ENCODE measurements at places on chromosomes 3 and 15.

GRCh38 chr15:93087825-93088199 is 1.2 kb downstream of the RGMA start:
- DNase-seq = peak; percentile 45

- no peak for DNase-seq
Observed at GRCh38 chr3:109362823-109363222, 25.5 kb upstream of the DPPA4 start.

GRCh38 chr15:98421419-98422129 is 226.8 kb upstream of the IGF1R start:
- DNase-seq = peak; percentile 8

DNA sequence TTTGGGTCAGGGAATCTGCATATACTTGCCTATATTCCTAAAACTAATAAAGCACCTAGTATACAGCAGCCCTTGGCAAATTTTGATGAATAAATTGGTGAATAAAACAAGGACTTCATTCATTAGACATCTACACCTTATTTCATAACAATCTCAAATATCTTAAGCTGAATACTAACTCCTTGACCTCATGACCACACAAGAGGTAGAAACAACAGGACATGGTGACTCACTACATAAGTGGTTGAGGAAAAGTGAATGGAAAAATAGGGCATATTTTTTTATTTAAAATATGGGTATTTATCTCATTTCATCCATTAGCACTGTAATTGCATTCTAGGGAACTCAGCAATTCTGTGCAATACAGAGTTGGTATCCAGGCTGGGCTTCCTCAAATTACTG is 7.8 kb upstream of the STAC start:
- DNase-seq = no peak

DNA sequence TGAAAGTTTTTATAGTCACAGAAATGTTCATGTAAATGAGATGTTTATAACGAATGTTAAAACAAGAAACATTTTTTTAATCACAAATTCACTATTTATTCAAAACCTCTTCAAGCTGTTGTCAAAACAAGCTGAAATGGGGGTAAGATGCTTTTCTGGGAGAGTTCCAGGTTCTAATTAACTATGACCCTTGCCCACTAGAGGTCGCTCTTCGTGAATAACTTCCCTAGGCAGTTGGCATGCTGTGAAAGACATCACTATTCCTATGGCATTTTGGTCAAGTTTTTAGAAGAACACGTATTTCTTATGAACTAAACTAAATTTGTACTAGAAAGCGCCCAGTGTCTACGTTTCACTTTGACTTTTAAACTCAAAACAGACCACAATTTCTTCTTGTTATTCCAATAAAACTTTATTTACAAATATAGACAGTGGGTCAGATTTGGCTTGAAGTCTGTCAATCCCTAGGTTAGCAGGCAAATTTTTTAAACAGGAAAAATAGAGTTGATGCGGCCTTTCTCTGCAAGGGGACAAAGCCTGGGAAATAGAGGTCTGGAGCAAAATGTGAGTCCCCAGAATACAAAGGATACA is 62.8 kb upstream of the CMTM8 start:
- DNase-seq = peak; percentile 68

- no peak for DNase-seq
Observed at GRCh38 chr15:50697109-50697797, 10.7 kb upstream of the TRPM7 start.

GRCh38 chr3:186966406-186966805 is 36.1 kb downstream of the ST6GAL1 start:
- DNase-seq = no peak

- no peak for DNase-seq
Observed at GRCh38 chr15:71232411-71232810, 117.1 kb downstream of the THSD4 start.

- DNase-seq = no peak
Observed at GRCh38 chr3:24299246-24299805, 195.3 kb downstream of the THRB start.

GRCh38 chr15:101008158-101009139 is 89.3 kb downstream of the LRRK1 start:
- peak; percentile 84 for DNase-seq

GRCh38 chr3:108486338-108486737 is 24.1 kb downstream of the MYH15 start:
- DNase-seq = no peak

DNA sequence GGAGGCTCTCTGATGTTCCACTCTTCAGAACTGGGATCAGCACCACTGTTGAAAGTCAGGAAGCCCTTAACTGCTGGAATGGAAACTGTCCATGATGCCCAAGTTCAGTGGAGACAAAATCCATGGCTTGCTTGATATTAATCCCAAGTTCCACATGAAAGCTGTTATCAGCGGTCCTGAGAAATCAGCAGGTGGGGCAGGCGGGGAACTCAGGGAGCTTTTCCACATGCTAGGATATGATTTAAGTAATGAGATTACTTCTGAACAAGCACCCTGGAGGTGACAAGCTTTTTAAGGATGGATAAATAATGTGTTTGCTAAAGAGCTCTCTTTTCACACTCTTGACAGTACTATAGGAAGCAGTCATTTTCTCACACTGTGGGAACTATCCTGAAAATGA is 82.9 kb downstream of the CYP19A1 start:
- DNase-seq = no peak

DNA sequence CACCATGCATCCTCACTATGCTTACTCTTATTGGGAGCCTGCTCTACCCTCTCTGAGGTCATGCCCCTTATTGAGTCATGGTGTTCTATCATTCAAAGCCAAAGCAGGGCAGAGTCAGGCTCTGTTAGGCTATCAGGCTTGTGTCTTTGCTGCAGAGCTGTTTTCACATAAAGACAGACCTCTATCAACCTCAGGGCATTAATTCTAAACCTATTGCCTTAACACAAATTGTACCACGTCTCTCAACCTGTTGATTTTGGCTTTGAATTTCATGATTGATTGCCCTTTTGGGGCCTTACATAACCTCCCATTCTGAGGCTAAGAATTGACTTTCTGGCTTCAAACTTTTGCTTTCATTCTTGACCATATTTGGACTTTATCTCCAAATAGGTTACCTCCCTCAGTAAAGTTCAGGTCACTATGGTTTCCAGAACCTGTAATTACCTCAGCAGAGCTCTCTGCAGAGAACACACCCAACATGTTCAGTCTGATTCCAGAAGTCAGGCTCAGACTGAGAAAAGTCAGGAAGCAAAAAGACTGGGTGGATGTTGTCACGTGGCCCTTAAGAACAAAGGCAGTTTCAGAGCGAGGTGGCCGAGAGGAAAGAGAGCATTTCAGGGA is 221.4 kb upstream of the NANOGP8 start:
- no peak for DNase-seq

DNA sequence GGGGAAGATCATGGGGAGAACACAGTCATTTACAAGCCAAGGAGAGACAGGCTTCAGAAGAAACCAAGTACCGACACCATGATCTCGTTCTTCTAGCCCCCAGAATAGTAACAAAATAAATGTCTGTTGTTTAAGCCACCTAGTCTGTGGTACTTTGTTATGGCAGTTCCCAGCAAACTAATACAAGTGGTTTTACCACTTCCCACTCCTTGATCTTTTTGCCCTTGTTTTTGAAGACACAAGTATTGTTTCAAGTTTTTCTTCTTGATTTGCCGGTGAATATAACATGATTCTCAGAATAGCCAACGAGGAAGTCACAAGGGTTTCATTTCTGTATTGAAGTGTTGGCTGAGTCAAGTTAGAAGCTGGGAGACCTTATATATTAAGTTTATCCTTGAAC is 220.3 kb downstream of the SOX2 start:
- DNase-seq = no peak

DNA sequence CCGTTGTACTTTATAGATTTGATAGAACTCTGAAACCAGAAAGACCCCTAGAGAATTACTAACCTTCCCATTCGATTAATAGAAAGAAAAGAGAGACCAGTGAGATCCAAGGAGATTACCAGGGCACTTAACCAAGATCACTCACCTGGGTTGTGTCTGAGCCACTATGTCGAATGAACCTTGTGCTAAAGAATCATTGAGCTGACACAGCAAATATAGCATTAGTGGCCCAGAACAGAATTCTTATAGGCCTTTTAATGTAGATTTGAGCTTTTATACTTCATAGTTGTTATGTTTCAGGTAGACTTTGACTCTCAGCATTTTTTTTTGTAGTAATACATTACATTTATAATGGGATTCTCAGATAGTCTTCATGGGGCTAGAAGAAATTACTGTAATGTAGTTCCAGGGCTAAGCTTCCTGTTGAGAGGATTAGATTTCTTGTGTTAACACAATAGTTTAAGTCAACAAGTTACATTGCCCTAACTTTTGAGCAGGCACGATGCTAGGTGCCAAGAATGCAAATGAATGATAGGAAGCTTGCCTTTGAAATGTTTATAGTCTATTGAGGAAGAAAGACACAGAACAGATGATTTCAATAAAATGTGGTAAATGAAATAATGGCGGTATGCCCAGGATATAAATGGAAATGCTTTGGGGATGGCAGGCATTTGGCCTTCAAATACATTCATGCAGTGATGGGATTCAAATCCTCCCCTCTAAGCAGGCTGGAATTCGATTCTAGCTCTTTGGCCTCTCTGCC is 24.4 kb upstream of the ABHD10 start:
- no peak for DNase-seq

GRCh38 chr15:82294061-82294690 is 31.6 kb downstream of the SAXO2 start:
- no peak for DNase-seq

GRCh38 chr3:182716114-182716688 is 77.1 kb upstream of the ATP11B start:
- no peak for DNase-seq

DNA sequence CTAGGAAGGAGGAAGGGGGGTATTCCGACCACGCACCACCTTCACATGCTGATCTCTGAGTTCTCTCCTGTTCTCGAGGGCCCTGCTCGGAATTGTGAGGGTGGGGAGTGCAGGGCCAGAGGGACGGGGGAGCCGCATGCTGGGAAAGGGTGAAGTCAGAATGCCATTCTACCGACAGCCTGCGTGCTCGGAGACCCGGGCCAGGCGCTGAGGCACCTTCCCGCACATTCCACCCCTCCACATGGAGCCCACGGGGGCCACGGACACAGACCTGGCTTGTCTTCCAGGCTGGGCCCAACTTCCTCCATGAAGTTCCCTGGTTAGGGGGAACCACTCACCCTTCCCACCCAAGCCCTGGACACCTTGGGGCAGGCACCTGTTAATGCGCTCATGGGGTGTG is 28.7 kb upstream of the PIGZ start:
- DNase-seq = no peak

GRCh38 chr15:94056314-94056713 is 175.0 kb upstream of the MCTP2 start:
- no peak for DNase-seq

DNA sequence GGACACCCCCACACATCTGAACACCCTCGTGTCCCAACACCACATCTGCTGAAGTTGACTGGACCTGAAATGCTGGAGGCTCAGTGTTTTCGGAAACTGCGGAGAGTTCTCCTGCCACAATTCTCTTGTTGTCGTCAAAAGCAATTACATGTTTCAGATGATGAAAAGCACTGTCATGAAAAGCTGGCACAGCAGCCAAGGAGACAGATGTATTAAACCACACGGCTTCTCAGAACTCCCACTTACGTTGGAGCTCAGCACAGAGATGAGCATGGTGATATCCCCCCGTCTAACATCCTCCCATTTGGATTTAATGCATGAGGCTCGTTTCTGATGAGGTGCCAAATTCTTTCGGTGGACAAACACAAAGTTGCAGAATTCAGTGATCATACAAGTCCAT is 180.1 kb downstream of the RORA start:
- DNase-seq = no peak

DNA sequence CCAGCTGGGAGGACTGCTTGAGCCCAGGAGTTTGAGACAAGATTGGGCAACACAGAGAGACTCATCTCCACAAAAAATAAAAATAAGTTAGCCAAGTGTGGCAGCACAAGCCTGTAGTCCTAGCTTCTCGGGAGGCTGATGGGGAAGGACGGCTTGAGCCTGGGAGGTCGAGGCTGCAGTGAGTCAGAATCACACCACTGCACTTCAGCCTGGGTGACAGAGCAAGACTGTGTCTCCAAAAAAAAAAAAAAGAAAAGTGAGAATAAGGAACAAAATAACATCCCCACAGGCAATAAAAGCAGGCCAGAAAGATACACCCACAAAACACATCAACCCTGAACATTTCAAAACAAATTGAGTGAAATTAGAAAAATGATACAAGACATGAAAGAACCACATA is 48.7 kb upstream of the OCA2 start:
- DNase-seq = no peak

DNA sequence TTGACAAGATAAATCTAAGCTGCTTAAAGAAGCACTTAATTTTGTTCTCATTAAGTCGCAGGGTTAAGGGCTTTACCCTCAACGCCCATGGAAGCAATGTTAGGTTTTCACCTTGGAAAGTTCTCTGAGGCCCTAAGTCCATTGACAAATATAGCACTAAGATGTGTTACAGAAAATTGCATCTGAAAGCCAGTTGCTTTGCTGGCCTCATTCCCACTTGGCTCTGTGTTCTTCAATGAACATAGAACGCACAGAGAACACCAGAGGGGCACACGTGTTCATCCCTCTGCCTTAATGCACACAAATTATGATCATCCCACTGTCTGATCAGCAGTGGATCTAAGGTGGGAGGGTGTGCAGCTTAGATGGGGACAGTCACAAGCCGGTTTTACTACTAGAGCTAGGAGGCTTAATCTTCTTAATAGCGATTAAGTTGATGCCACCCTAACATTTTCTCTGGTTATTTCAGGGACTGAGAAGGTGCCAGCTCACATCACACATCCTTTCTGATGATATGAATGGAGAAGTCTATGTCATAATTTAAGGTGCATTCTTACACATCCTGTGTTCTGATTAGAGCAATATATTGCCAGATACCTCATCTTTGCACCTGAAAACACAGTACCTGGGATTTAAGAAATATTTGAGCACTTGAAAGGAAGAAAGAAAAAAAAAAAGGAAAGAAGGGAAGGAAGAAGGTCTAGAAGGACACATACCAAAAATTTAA is 224.4 kb upstream of the ICE2 start:
- DNase-seq = no peak

GRCh38 chr3:124361566-124361965 is 368.7 kb upstream of the UMPS start:
- no peak for DNase-seq

GRCh38 chr3:99394831-99395778 is 243.3 kb upstream of the COL8A1 start:
- DNase-seq = no peak

GRCh38 chr3:20832963-20833362 is 647.0 kb upstream of the SGO1 start:
- no peak for DNase-seq

GRCh38 chr15:64651601-64652191 is 123.7 kb downstream of the RBPMS2 start:
- no peak for DNase-seq

DNA sequence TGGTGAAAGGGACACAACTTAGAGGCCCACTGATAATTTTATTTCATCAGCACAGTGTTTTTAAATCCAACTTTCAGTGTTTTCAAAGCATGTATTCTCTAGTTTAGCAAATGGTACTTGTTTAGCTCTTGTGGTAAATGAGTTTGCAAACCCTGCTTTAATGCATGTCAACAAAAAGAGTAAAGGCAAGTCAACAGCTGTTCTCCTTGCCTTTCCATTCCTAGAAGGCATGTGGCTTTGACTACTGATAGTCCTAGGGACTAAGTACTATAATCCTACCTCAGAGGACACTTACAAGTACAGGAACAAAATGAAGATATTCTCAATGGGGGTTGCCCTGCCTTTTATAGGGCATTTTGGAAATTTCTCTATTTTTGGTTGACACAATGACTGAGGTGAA is 13.1 kb downstream of the NPTN start:
- no peak for DNase-seq

GRCh38 chr3:161586556-161587235 is 90.1 kb downstream of the OTOL1 start:
- DNase-seq = no peak

- no peak for DNase-seq
Observed at GRCh38 chr3:155572085-155572484, 172.8 kb downstream of the PLCH1 start.

Data from stimulated activated CD4-positive, alpha-beta T cell treated with anti-CD3 and anti-CD28 coated beads, TNF-alpha, amount 100 ng/mL, for 48 hours (primary cell).